ENCODE measurements at places on chromosomes 3 and 15. TPM values are rescaled to one million over a fixed set of nuclear protein-coding genes. Genes with fewer than 3 reads are reported as not detected.

DNA sequence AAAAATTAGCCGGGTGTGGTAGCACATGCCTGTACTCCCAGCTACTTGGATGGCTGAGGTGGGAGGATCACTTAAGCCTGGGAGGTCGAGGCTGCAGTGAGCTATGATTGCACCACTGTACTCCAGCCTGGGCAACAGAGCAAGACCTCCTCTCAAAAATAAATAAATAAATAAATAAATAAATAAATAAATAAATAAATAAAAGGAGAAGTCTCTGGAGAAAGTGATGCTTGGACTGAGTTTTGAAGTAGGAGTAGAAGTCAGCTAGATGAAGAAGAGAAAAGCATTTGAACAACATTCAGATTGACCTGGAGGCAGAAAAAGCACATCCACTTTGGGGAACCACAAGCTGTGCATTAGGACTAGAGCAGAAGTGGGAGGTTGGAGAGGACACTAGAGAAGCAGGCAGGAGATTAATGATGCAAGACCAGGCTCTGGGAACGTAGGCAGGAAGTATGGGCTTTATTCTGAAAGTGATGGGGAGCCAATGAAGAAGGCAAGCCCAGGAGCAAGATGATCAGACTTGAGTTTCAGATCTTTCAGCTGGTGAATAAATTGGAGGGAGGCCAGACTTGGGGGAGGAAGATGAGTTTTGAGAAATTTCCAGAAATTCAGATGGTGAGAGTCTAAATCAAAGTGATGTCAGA, 48.7 kb downstream of the KLHL6 start:
- DNase-seq = no peak

DNA sequence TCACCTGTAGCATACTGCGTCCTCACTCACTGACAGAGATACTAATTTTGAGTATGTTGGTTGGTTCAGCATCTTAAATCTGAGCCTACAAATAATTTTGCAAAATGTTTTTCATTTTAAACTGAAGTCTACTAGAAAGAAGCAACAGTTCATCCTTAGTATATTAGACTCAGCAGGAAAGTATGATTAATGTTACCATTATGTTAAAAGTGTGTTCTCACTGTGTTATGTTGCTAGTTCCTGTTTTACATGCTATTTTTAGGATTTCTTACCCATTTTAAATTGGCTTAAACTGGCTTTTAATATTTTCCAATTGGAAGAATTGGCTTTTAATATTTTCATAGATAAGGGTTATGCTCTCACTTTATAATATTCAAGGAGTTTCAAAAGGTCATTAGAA, 25.7 kb downstream of the ACKR4 start:
- no peak for DNase-seq

DNA sequence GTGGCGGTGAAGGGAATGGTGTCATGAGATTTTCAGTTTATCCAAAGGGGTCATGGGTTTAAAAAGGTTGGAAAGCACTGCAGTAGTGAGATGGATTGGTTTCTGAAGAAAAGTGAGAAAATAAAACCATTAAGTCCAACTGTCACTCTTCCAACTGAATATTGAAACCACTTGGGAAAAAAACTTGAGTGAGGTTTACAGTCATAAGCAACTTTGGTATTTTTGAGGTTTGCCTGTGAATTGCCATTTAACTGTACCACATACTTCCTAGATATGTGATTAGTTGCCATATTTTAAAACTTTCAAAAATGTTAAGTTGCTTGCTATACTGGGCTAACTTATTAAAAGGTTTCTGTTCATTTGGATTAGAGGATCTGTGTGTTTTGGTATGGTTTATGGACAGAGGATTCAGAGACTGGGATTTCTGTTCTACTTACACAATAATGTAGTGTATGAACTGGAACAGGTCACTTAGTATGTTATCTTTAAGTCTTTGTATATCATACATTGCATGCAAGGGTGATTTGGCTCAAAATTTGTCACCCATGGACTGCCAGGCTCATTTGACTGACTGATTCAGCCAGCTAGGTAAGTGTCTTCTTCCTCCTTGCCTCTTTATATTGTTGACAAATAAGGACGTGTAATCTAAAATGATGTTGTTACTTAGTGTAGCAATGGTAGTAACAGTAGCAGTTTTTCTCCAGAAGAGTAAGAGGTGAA, 201.4 kb upstream of the EOMES start:
- DNase-seq = no peak

- DNase-seq = no peak
Measured at GRCh38 chr3:159237226-159237625, 435.4 kb downstream of the MFSD1 start.

The ACVR2B gene
- total RNA-seq = 10.6 TPM

- no peak for DNase-seq
Measured at GRCh38 chr3:197135212-197135611, 105.6 kb upstream of the MELTF start.

GRCh38 chr3:114741066-114741465, 406.0 kb downstream of the ZBTB20 start:
- DNase-seq = no peak

GRCh38 chr3:16090706-16091105, 83.8 kb upstream of the GALNT15 start:
- no peak for DNase-seq

DNA sequence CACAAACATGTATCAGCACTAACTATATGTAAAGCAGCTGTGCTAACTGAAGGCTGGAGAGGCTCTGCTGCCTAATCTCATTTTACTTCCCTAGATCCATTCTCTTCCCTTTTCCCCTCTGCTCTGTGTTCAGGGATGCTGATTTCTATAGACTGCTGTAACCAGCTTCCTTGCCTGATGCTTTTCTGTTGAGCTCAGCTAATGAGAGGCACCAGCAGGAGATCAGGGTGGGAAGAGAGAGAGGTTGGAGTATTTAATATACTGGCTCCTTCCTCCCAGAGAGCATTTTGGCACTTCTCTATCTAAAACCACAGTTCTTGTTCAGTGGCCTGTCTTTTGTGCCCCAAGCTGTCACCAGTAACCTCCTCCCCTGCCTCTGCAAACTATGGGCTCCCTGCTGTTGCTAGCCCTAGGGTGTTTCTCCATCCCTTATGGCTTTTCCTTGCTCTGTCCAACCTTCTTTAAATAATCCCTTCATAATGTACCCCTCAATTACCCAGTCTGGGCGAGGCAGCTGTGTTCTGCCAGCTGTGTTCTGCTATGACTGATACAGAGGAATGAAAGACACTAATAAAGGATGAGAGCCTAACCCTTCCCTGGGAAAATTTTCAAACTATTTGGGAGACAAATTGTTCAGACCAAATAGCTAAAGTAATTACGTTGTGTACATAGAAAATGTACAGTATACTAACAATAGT, 69.5 kb downstream of the CADPS start:
- no peak for DNase-seq

- no peak for DNase-seq
Measured at GRCh38 chr15:67468416-67468815, 52.5 kb upstream of the C15orf61 start.

DNA sequence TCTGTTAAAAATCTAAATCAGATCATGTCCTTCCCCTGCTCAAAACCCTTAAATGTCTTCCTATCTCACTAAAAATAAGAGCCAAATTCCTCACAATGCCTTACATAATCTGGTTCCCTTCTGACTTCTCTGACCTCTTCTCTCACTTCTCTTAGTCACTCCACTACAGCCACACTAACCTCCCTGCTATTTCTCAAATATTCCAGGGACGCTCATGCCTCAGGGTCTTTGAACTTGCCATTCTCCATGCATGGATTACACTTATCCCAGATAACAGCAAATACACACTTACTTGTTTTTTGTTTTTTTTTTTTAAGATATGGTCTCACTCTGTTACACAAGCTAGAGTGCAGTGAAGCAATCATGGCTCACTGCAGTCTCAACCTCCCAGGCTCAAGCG, 8.5 kb downstream of the TP53BP1 start:
- DNase-seq = no peak

The BDH1 gene
- 4.2 TPM for total RNA-seq

DNA sequence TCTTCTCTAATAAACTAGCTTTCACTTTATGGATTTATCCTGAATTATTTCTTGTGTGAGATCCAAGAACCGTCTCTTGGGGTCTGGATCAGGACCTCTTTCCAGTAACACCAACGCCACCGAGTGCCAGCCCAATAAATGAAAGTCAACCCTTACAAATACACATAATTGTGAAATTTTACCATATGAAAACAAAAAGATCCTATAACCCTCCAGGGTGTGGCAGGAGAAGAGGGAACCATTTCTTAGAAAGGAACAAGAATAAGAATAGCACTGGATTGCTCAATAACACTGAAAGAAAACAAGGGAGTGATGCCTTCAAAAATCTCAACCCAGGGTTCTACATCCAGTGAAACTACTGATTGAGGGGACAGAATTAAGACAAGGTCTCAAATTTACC, 51.6 kb upstream of the ACKR4 start:
- no peak for DNase-seq

DNA sequence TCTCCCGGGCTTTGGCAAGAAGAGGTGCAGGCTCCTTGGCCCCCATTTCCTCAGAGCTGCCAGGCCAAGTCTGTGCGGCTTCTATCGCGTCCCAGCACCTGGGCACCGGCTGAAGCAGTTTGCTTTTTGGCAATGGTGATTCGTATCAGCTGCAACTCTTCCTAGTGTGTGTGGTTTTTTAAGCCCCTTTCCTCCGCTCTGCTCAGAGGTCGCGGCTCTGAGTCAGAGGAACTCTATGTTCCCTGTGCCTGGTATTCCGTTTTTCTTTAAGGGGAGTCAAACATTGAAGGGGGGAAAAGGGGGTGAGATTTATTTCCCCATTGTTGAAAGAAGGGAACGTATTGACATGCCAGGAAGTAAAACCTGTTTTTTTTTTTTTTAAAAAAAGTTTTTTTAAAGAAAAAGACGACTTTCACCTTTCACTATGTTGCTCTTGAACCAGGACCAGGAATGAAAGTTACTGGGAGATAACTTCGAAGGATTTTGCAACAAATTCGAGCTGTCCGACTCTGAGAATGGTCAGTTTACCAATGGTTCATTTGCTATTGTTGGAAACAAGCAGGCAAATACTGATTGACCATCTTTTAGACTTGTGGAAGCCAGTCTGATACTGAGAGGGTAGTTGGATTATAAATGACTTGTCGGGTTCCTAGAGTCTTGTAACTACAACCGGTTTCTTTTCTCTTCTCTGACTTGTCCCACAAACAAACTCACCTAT, 1.1 kb downstream of the ARMC8 start:
- DNase-seq = no peak

DNA sequence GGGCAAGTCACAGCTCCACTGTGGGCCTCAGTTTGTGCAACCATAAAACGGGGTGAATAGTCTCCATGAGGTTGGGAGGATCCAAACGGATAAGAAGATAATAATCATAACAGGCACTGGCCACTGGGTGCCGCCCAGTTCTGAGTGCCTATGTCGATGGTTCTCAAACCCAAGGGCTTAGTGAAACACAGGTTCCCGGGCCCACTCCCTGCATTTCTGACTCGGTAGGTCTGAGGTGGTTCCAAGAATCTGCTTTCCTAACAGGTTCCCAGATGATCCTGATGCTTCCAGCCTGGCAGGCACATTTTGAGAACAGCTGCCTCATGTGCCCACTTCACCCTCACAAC, 21.2 kb downstream of the ALS2CL start:
- no peak for DNase-seq

DNA sequence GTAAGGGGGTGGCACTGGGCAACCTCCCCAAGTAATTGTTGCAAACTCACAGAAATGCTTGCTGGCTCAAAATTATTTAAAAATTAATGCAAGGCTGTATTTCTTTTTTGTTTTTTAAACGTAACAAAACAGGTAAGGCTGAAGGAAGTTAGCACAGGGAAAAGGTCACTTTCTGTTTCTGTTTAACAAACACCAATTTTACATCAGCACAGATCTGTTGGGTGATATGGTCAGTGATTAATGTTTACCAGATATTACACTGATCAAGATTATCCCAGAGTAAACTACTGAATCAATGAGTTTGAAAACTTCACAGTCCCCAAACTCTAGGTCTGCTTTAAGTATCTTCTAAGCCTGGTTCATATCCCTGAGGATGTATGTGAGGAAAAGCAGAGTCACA, 558.0 kb downstream of the FOXP1 start:
- no peak for DNase-seq

The CPN2 gene
- total RNA-seq = not detected

DNA sequence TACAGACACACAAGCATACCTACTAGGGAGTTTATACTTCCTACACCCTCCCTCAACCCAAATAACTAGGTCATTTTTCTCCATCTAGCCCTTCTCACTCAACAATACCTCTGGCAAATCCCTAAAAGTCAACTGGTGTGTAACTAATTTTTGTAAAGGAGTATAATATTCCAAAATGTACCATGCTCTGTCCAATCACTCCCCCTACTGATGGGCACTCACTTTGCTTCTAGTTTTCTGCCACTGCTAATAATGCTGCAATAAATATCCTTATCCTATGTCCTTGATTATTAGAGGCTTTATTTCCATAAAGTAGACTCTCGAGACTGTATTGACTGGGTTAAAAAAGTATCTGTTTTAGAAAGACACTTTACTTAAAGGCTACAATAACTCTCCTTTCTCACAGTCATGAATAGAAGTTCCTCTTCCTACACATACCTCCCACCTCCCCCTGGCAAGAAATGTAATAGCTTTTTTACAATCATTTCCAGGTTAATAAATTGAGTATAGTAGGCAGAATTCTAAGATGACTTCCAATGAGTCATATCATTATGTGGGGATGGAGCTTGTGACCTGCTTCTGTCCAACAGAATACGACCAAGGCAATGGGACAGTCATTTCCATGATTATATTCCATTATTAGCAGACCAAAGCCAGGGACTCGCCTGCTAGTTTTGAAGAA, 30.0 kb downstream of the SHQ1 start:
- no peak for DNase-seq

The SLC12A8 gene
- 0.28 TPM for total RNA-seq

GRCh38 chr15:41233367-41233771, 2.3 kb downstream of the CHP1 start:
- DNase-seq = no peak

- no peak for DNase-seq
Measured at GRCh38 chr3:127676456-127676855, 3.7 kb downstream of the ABTB1 start.

- no peak for DNase-seq
Measured at GRCh38 chr3:3600665-3601340, 198.4 kb upstream of the LRRN1 start.

- DNase-seq = no peak
Measured at GRCh38 chr3:108062051-108062450, 28.8 kb downstream of the CD47 start.

DNA sequence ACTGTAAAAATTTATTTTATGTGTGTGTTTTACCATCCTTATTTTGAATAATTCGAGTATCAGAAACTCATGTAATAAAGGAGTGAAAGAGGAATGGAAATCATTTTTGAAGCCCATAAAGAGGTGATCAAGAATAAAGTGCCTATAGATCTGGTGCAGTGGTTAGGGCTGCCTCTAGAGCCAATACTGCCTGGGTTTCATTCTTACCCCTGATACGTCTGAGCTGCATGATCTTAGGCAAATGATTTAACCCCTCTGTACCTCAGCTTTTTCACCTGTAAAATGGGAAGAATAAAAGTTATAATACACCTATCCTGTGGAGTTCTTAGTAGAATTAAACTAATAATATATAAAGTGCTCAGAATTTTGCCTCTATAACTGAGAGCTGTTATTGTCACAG, 30.4 kb downstream of the EFHB start:
- DNase-seq = no peak

All from ovary (tissue), 10 donors.